ENCODE measurements at places on chromosomes 4 and X. TPM values are rescaled to one million over a fixed set of nuclear protein-coding genes. Genes with fewer than 3 reads are reported as not detected.

YY2 gene
- total RNA-seq, result 4.0 TPM

GRIA2 gene
- total RNA-seq, result not detected

PTPN13 gene
- 48.9 TPM for total RNA-seq

CSN1S1 gene
- not detected for total RNA-seq

VCX3B gene
- not detected for total RNA-seq

TSPAN6 gene
- 36.5 TPM for total RNA-seq

OPRPN gene
- not detected for total RNA-seq

SMIM31 gene
- total RNA-seq, result not detected

BRS3 gene
- total RNA-seq, result not detected
